Right ventricle myocardium inferior (tissue), 1 donor: ENCODE measurements at places on chromosomes 3 and 15. TPM values are rescaled to one million over a fixed set of nuclear protein-coding genes. Genes with fewer than 3 reads are reported as not detected.

DNA sequence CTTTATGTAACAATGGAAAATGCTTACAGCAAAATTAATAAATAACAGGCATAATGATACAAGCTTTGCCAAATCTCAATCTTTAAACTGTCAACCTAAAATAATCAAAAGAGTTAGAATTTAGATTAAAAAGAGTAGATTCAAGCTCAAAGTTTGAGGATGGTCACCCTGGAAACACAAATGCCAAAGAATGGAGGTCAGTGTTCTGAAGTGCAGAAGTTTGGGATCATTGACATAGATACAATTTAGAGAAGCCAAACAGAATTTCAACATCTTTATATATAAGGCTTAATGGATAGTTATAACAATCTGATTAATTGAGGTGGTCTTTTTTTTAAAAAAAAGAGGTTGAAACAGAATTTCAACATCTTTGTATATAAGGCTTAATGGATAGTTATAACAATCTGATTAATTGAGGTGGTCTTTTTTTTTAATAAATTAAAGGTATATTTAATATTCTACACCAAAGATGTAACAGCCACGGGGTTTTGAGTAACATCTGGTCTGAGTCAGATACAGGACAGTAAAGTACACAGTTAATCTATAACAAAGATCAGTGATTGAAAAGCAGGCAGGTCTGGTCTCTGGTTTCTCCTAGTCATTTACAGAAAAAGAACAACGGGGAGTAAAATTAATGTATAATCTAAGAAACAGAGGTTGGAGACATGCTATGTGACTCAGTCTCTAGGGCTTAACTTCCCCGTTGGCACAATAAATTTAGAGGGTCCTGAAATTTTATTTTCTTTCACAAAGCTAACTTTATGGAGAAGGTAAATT is 490.7 kb downstream of the GBE1 start:
- DNase-seq, result no peak

GRCh38 chr15:28097656-28098359 is 1.3 kb downstream of the OCA2 start:
- no peak for DNase-seq

DNA sequence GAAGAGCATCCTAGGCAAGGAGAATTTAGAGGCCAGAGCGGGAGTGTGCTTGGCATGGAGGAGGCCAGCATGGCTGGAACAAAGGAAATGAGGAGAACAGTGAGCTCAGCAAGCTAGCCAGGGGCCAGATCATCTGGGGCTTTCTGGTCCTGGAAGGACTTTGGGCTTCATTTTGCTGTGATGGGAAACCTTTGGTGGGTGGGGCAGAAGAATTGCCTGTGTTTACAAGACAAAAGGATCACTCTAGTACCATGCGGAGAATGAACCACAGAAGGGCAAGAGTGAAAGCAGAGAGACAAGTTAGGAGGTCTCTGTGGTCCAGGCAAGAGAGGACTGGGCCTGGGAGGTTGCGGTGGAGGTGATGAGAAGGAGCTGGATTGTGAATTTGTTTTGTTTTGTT is 61.6 kb upstream of the FOXP1 start:
- DNase-seq, result no peak

- no peak for DNase-seq
Observed at GRCh38 chr3:28171962-28172361, 69.5 kb upstream of the CMC1 start.

GRCh38 chr3:5616873-5617272 is 429.4 kb downstream of the EDEM1 start:
- no peak for DNase-seq

DNA sequence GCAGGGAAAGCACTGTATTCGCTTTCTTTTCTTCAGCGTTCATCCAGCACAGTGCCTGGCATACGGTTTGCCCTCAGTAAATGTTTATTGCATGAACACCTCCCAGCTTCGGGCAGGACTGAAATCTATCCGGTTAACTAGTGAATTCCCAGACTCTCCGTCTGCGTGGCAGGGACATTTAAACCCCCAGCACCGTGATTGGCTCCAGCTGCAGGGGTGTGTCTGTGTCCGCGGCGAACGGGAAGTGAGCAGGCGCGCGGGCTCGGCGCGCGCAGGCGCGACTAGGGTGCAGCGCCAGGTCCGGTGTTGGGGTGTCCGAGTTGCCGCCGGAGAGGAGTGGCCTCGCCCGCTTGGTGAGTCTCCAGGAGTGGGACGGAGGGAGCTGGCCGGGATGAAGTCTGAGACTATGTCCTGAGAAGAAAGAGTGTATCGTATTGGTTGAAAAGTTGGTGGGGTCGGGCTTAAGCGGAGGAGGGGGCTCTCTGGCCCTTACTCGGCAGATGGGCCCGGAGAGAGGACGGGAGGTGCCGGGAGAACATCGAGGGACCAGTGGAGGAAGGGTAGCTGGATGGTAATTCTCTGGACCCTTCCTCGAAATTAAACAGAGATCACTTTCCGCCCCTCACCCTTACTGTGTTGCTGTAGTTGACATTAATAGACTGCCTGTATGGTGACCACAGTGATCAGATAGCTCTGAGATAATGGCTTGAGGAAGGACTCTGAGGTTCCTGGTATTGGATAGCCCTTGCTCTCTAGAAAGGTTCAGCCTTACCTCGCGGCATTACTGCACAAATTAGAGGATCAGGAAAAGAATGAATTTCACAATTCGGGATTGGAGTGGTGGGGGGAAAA is at the start of gene SNAP23:
SNAP23 (plus strand) TSS at position 274 of the 852 bp plus-strand sequence. CDS start 16,213 bp downstream, outside the sequence.
- peak; percentile 97 for DNase-seq

DNA sequence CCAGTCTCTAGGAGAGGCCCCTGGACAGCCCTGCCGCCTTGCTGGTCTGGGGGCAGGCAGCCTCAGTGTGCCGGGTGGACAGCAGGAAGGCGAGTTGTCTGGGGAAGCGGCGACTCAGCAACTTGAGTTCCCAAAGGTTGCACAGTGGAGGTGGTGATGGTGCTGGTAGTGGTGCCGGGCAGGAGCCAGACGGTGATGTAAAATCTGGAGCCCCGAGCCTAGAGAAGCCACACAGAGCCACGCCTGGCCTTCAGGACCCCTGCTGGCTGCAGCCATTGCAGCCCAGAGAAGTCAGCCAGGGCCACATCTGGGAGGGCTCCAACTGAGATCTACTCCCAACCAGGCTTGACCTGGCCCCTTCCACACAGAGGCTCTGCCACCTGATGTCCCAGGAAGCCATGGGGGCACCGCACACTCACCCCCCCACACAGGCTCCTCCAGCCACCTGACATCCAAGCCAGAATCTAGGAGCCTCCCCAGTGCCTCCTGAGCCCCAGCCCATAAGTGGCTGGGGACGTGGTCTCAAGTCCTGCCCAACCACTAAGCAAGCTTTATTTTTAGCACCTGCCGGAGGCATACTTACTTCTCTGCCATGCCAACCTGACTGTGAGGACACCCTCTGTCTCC is 8.8 kb downstream of the C3orf22 start:
- DNase-seq, result no peak

- DNase-seq, result no peak
Observed at GRCh38 chr3:72317491-72317890, 530.8 kb downstream of the SHQ1 start.

- no peak for DNase-seq
Observed at GRCh38 chr3:186536883-186537844, 7.0 kb downstream of the CRYGS start.

DNA sequence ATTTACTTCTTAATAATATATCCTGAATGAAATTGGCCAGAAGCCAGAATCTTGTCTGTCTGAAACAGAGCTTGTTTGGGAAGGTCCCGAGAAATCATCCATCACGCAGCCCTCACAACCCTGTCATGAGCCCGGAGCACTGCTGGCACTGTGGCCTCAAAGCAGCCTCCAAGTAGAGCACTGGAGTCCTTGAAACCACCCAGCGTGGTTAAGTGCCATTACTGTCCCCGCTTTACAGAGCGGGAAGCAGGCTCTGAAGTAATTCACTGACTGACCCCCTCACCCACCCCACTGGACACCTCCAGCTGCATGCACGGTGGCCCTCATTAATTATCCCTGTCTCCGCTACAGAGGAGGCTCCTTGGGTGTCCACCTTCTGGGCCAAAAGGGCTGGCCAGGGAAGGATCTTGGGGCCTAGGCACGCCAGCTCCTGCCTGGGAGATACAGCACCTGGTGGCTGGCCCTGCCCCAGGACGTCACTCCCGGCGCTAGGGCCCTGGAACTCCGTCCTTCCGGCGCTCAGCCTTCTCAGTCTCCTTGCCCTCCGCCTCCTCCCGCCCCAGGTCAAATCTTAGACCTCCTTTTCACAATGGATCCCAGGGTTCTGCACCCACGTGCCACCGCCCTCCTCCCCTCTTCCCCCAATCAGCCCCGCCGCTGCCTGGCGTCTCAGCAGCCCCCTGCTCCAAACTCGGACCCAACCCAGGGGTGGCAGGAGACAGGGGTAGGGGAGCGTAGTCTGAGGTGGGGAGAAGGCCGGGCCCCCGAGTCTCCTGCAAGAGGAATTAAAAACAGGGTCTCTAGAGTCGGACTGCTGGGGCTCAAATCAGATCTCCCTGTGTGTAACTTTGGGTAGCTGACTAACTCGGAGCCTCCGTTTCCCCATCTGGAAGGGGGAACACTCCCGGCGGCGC is 1.1 kb downstream of the TKT start:
- peak; percentile 76 for DNase-seq

DNA sequence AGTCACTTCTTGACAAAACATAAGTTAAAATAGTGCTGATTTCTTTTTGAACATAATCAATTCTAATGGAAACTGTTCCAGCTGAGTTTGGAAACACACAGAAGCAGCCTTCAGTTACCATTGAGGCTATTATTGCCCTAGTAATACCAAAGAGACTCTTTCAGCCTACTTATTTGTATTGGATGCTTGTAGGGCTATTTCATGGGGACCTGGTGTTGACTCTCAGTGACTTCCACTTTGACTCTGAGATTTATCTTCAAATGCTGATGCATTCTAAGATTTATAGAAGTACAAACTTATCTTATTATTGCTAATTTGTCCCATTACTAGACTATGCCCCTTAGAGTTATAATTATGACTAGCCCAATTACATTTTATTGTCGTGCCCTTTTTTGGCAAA is 67.4 kb downstream of the CMSS1 start:
- DNase-seq, result no peak

- no peak for DNase-seq
Observed at GRCh38 chr3:3342141-3342540, 162.7 kb upstream of the CRBN start.

- no peak for DNase-seq
Observed at GRCh38 chr15:66089049-66089448, 164.5 kb downstream of the MEGF11 start.

DNA sequence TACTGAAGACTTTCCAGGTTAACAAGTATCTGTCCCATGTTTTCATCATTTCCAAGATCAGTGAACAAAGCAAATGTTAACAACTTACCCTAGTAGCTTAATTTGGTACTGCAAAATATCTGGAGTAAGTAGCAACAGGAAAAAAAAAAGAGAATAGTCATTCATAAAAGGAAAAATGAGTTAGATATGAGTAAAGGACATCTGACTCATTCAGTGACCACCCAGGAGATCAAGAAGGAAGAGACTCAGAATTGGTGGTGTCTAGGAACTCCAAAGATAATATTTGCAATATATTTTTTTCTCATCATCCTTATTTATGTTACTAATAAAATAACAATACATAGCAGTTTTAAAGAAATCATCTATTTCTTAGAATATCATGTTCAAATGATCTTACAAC is 253.8 kb upstream of the COL8A1 start:
- DNase-seq, result no peak

DNA sequence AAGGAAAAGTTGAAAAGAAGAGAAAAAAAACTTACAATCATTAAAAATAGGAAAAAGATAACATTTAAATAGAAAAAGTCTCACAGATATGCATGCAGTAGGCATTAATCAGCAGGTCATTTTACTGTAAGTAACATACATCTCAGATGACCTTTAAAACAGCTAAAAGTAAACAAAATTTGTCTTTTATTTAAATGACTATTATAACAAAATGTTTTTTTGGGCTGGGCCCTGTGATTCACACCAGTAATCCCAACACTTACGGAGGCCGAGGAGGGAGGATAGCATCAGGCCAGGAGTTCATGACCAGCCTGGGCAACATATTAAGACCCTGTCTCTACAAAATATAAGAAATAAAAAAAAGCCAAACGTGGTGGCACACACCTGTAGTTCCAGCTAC is 14.7 kb downstream of the IQGAP1 start:
- DNase-seq, result no peak

DNA sequence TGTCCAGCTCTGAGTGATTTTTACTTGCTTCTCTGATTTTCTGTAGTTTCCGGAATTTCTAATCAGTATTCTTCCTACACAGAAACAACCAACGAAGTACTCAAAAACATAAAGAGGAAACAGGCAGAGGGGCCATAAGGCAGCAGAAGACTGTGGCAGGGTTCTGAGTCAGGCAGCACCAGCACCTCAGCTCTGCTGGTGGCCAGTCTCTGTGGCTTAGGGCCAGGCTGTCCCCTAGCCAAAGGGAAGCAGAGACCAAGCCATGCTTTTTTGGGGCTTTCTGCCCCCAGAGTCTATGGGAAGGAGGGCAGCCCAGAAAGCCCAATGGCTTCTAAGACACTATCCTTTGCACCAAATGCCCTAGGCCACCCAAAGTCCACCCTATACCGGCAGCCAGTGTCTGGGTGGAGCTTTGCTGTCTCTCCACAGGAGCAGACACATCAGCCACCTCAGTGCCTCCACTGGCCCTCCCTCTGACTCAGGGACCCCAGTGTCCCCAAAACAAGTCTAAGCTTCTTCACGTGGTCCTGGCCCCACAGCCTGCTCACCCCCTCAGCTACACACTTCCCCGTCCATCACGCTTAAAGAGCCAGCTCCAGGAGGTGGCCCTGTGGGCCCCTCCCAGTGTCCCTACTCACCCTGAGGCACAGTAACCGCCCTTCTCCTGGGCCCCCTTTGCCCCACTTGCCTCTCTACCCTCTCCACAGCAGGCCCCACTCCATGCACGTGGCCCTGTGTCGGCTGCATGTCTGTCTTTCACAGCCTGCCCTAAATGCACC is 46.2 kb downstream of the CCDC12 start:
- DNase-seq, result no peak

Gene ALPK3
- total RNA-seq, result 132 TPM

Gene SCN11A
- 0.08 TPM for total RNA-seq

Gene TMOD2
- total RNA-seq, result 9.5 TPM

Gene EXD1
- not detected for total RNA-seq

Gene PTX3
- total RNA-seq, result 0.16 TPM
